ENCODE measurements at places on chromosomes 13 and 19.
A peak's percentile ranks its signal among the peaks of the same experiment; 100 is the strongest.

DNA sequence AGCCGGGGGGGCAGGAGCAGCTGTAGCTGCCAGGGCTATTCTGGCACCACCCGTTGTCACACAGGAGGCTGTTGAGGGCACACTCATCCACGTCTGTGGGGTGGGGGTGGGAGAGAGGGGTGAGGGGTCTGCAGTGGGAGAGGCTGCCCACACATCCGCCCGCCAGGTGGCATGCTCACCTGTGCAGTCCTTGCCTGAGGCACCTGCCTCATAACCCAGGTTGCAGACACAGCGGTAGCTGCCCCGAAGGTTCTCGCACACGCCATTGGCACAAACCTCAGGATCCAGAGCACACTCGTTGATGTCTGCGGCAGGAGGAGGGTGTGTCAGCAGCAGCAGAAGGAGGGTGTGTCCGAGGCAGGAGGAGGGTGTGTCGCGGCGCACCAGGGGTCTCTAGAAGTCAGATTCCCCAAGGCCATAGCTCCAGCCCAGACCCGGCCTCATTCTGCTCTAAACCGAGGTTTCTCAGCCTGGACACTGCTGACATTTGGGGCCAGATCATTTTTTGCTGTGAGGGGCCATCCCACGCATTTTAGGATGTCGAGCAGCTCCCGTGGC lies 20.3 kb downstream of the FBN3 start:
- DNase-seq: no peak

DNA sequence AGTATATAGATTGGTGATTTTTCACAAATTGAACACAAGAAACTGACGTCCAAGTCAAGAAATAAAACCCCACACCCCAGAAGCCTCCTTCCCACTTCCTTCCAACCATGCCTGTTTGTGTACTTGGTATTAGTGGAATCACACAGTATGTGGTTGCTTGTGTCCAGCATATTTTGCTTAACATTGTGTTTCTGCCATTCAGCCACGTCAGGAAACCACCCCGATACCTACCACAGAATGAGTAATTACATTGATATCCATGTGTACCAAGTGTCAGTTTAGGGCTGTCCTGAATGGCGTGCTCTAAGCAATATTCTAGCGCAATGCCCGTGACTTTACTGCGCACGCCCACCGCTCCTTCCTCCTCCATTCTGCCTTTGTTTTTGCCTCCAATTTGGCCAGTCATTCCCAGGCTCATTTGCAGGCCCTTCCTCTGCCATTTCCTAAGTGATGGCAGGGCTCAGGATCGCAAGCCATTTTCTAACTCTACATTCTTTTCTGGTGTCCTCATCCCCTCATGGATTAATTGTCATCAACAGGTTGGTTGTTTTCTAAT lies 25.9 kb upstream of the MPHOSPH8 start:
- no peak for DNase-seq

GRCh38 chr13:46150134-46150693 lies 31.8 kb downstream of the LCP1 start:
- DNase-seq: no peak

DNA sequence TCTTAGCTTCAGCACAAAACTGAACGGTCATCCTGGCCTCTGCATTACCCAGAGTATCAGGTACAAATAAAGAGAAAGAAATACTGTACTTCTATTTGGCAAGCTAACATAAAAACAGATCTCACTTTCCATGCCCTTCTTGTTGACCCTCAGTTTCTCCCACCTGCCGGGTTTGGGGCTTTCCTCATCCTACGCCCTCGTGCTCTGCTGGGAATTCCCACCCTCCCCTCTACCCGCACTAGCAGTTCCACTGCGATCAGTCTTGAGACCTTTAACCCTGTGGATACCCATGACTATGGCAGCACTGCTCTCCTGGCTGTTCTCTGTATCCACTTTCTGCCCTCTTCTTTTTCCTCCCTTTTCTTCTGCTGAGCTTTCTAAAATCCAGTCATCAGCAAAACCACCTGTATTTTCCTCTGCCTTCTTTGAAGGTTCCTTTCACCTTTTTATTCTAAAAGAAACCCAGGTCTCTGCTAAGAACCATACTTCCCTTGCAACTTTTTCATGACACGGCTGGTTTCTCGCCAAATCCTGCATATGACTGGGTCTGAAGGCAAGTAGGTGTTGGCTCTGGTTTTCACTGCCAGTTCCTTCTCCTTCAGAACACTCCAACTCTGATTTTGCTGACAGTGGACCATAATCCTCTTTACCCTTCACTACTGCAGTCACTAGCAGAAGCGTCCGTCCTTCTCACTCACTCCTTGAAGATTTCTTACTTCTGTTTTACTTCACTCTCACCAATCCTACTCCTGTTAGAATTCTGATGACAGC lies 99.4 kb downstream of the MIPEP start:
- no peak for DNase-seq

GRCh38 chr13:110690516-110690915 lies 15.4 kb downstream of the CARS2 start:
- no peak for DNase-seq

DNA sequence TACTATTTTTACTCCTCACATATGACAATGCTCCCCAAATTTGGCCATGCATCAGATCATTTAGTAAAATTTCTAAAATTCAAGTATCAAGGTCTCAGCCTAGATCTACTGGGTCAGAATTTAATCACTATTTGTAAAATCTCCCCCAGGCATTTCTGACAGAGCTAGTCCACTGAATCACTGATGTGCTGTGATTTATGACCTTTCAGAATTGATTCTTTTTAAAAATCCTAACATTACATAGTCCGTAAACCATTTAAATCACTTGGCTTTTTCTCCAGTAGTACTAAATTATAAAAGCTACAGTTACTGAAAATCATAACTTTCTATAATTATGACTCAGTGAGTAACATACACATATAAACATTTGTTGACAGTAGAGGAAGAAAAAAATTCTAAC lies 92.8 kb upstream of the RAP2A start:
- no peak for DNase-seq

DNA sequence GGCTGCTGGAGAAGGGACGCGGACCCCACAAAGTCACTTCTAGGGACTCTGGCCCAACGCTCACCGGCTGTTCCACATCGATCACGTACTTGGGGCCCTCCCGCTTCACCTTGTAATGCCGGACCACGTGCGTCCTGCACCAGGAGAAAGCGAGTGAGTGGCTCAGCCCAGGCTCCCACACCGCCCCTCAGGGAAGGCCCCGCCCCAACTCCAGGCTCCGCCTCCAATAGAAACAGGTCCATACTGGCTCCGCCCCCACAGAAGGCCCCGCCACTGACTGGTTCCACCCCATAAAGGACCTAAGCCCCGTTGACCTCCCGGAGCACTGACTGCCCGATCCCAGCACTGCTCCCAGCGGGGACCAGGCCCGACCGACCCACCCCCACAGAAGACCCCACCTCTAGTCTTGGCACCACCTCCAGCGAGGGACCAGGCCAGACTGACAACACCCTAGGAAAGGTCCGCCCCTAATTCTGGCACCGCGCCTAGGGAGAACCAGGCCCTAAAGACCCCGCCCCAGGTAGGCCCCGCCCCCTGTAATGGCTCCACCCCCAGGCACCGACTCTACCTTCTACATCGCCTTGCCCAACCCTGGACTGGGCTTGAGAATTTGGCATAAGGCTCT lies 11.3 kb downstream of the STAP2 start:
- no peak for DNase-seq

- no peak for DNase-seq
Measured at GRCh38 chr19:45363861-45364459, 6.4 kb downstream of the ERCC2 start.

GRCh38 chr13:32581177-32581786 lies 5.0 kb upstream of the PDS5B start:
- peak; percentile 16 for DNase-seq

DNA sequence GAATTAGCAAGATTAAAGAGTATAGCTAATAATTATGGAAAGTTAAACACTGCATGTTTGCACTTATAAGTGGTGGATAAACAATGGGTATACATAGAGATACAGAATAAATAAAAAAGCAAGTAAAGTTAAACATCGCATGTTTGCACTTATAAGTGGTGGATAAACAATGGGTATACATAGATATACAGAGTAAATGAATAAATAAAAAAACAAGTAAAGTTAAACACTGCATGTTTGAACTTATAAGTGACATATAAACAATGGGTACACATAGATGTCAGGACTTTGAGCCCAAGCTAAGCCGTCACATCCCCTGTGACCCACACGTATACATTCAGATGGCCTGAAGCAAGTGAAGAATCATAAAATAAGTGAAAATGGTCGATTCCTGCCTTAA lies 1533.3 kb upstream of the SPRY2 start:
- no peak for DNase-seq

Measured in kidney glomerular epithelial cell (primary cell).